Adipocyte (in vitro differentiated cells): ENCODE measurements at places on chromosomes 4 and X.

DNA sequence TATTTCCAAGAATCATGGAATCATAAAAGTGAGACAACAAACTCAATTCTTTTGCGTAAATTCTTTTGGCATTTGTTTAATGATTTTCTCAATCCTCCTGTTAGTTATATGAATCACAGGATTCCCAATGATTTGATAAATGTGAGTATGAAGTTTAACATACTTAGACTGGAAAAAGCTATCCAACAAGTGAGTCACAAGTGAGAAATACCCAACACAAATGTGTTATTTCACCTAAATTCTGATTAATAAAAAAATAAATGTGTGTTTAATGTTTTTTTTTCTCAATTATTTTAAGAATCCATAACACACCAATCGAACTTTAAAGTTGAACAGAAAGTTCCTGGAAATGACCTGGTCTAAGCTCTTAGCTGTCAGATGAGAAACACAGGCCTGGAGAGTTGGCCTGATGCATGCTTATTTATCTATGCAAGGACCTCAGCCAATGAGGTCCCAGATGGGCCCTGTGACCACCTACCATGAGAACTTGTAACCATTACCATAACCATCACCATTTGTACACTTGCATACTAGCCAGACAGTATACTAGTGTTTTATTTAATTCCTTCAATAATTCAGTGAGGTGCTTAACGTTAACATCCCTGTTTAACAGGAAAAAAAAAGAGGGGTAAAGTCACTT, 386.7 kb downstream of the SPRY1 start:
- peak; percentile 31 for DNase-seq

DNA sequence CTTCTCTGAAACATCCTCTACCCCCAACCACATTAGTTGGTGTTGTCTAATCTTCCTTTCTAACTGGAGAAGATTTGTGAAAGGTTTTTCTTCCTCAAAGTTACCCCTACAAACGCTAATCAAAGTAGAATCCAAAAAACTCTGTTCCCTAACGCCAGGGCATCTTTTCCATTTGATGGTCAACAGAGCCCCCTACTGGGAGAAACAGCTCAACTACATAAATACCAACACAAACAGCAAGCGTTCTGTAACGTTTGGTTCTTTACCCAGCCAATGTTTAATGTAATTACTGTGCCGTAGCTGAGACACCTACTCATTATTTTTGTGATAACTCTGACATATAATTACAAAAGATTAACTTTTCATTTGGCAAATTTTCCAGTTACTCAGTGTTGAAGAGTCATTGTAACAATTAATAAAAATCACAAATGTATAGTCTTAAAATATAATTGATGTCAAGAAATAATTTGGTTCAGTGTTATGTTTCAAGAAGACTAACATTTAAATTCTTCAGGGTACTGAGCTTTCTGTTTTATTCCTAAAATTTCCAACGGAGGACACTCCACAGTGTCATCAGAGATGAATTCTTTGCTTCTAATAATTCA, 94.9 kb upstream of the TBC1D9 start:
- peak; percentile 88 for DNase-seq

- DNase-seq = peak; percentile 51
Observed at GRCh38 chr4:165328708-165329107, 1.2 kb downstream of the MSMO1 start.

DNA sequence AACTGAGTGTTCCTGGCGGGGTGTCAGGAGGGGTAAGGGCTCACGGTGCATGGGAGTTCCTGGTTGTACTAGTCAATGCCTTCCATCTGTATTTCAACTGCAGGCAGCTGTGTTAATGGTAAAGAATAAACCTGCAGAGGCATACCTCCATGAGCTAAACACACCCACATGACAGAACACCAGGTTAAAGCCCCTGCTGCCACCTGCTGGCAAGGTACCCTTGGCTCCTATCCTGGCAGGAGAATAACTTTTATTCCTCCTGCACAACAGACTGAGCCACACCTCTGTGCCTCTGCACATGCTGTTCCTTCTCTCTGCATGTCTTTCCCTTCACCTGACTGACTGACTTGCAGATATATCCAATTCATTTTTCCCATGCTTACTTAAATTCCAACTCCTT, 11.1 kb downstream of the ITIH6 start:
- no peak for DNase-seq

DNA sequence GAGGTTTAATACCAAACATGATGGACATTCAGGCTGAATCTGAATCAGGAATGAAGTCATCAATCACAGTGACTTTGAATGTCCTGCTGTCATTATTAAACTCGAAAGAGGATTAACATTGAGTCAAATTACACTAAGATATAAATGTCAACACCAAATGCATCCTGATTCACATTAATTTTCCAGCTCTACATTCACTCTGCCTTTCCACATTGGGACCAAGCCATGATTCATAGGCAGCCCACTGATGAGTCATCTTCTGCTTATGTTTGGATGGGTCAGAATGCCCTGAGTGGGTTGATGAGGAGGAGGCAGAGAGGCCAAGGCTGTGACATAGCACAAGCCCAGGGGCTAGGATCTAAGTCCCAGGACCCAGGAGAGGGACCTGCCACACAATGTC, 247.6 kb upstream of the RPS6KA3 start:
- DNase-seq = peak; percentile 48

DNA sequence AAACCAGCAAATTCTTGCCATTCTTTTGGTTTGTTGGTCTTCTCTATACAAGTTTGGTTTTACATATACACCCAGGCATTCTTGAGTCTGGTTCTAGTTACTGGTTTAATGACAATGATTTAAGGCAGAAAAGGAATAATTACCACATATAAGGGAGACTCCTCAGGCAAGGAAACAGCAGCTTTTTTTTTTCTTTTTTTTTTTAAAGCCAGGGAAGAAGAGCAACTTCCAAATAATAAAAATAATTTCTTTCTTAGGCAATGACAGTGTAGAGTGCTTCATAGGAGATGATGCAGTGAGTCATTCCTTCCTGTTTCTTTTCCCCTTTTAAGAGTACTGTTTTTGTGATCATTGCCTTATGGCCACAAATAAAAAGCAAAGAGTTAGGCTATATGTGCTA, 289.7 kb downstream of the DKK2 start:
- peak; percentile 50 for DNase-seq

GRCh38 chr4:8198906-8199593, at the start of gene SH3TC1:
SH3TC1 (plus strand) TSS chr4:8199290; CDS start chr4:8205195, 5,905 bp downstream.
- peak; percentile 85 for DNase-seq

GRCh38 chrX:15749642-15750610, 11.9 kb downstream of the CA5B start:
- DNase-seq = peak; percentile 67

DNA sequence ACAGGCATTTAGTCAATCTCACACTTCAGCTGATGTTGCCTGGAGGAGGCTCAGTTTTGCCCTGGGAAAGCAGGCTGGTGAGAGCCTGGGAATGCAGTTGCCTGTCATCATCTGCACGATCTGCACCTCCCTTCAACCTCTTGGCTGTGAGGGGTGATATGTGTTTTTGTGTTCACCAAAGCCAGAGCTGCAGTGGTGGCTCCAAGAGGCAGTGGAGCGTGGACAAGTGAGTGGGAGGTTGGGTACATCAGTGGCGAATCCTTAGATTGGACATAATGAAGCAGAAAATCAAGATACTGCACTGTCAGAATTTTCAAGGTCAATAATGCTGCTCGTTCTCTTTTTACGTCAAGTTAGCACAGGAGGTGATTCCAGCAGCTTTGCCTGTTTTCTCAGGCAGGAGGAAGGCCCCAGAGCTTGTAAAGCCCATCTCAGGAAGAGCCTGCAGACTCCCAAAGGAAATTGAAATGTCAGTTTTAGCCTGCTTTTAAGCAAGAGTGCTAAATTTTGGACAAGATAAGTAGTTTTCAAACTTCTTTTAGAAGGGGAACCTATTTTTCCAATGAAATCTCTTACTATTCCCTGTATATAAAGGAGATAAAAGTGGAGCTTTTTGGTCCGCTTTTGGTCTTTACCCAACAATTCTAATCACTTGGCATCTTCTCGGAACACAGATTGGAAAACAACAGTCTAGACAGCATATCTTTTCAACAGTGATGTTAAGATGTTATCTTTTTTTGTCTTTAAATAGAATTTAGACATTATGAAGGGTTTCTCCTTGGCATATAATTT, 92.8 kb downstream of the FRAS1 start:
- no peak for DNase-seq

GRCh38 chrX:118631586-118631985, 95.8 kb upstream of the IL13RA1 start:
- DNase-seq = no peak

GRCh38 chr4:56317749-56318148, 69.5 kb downstream of the AASDH start:
- no peak for DNase-seq

DNA sequence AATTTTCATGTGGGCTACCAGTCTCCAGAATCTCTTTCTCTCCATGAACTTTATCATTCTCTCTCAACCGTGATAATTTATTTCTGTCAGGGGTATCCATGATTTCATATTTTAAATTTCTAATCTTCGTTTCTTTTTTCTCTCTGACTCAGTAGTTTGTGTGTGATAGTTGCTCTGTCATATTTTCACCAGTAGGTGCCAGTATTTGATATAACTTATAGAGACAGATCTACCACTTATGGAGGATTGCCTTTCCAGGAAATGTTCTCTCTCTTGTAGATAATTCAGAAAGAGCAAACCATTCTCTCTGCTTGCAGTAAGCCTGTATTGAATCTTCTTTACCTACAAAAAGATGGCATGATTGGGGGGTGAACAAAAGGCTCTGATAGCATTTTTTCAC, 79.3 kb upstream of the DYNLT3 start:
- DNase-seq = peak; percentile 75

DNA sequence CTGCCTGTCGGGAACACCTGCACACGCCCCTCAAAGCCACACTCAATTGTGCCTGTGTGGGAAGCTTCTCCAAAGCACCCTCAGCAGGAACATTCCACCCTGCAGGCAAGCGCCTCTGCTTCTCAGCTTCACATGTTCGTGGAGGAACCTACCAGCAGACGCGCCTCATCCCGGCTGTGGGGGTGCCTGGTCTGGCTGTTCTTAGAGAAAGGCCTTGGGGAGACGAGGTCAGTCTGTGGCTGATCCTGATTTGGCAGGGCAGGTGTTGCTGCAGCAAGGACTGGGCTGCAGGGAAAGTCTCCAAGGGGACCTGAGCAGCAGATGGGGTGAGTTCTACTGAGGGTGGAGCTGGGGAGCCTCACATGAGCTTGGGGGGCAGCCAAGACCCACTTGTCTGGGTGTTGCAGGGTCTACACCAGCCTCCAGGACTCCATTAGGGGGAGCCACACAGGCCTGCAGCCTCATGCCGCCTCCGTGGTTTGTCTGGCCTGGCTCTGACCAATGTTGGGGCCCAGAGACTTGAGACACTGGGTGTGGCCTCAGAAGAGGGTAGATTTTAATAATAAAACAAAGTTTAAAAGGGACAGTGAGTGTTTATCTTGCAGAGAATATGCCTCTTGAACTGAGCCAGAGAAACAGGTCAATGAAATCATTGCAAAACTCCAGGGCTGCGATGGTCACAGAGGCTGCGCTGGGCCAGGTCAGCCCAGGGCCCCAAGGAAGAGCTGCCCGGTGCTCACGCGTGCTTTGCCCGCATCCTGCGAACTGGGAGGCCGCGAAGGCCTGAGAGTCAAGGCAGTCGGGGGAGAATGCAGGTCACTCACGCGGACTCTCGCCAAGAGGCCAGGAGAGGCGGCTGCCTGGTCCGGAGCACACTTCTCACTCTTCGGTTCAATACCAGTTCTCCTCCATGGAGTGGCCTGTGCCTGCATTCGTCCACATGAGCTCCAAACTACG, 21.1 kb downstream of the RNF212 start:
- no peak for DNase-seq

DNA sequence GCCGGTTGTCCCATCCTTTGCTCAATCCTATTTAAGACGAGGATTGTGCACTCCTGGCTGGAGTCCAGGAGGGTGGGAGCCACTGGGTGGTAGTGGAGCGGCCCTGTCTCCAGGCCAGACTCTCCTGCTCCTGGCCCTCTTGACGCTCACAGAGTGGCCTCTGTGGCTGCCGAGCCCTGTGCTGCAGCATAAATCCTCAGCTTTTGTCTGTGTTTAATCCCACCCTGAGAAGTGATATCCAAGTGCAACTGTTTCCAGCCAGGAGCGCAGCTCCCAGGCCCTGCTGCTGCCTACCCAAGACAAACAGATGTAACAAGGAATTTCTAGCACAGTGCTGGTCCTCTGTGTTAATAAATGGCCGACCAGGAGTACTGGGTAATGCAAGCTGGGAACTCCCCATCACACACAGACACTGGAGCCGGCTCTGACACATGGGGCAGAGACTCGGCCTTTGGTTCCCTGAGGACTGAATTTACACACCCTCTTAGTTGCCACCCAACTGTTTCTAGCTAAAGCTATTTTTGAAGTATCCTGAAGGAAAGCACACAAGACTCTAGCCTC, 85.3 kb downstream of the GATB start:
- no peak for DNase-seq

DNA sequence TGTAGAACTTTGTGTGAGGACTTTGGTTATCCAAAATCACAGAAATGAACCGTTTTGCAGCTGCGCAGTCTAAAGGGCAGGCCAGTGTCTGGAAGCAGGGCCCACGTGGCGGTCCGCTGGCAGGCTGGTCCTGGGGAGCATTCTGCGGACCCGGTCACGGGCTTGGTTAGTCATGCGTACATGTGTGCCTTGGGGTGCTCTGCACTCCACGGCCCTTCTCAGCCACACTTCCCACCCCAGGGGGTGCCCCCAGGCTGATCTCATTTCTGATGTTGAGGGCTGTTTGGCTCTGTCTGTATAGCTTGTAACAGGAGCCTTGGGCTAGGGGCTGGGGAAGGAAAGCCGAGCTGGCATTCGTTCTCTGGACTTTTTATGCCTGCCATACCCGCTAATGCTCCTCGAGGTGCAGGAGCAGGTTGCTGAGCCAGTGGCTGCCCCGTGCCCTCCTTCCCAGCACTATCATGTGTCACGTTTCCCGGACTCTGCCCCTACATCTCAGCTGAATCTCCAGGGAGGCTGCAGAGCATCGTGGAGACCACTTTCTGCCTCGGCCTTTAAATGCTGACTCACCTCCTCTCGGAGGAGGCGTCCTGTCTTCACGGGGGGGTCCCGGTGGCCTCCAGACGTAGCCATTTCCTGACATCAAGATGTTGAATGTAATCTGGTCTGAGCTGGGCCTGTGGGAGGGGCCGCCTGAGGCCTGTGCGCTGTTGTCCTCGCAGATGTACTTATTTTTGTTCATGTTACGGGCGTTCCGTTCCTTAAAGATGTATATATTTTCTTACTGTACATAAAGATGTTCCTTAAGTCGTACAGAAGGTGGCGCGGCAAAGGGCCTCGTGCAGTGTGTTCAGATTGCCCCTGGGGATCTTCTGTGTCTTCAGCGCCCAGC, 11.4 kb upstream of the TADA2B start:
- no peak for DNase-seq

DNA sequence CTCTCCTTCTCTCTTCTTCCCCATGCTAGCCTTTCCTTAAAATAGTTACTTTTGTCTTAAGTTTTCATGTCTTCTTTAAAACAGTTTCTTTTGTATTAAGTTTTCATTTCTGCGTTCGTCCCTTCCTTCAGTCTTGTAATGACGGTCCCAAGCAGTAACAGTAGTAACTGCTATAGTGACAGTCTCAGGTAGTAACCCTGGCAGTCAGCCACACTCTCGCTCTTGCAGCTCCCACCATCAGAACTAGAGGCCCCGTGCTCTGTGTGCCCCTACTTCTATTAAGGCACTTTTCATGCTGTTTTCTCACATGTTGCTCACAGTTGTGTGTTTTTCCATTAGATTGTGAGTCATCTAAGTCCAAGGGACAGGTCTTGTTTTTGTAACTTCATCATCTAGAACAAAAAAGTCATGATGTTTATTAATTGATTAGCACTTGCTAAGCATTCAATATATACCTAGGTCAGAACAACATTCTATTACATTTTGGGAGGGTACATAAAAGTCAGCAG, 49.3 kb downstream of the C4orf33 start:
- no peak for DNase-seq

GRCh38 chr4:173466101-173466500, 63.9 kb downstream of the HAND2 start:
- no peak for DNase-seq
